ENCODE measurements at places on chromosomes 5 and 9.

GRCh38 chr9:6351737-6352136 is 23.6 kb downstream of the TPD52L3 start:
- DNase-seq: no peak

- DNase-seq: no peak
Measured at GRCh38 chr9:4137234-4137633, 162.6 kb downstream of the GLIS3 start.

DNA sequence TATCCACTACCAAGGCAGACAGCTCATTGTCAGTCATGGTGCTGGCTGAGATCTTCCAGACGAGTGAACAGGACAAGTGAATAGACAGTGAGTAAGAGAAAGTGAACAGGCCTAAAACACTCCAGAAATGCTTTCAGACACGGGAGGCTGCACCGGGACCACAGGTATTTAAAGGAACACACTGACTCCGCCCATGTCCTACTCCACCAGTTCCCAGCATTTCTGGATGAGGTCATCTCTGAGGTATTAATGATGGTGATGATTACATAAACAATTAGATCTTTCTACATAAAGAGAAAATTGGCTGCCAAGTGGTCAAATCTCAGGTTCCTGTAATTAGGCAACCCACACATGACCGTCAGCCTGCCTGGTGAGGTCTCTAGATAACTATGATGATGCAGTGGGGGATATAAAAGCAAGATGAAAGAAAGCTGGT is at the start of gene ACTBL2:
Gene ACTBL2 (minus strand): TSS at position 141 of the 436 bp plus-strand sequence. CDS start 104 bp downstream, at position 37.
- no peak for DNase-seq

DNA sequence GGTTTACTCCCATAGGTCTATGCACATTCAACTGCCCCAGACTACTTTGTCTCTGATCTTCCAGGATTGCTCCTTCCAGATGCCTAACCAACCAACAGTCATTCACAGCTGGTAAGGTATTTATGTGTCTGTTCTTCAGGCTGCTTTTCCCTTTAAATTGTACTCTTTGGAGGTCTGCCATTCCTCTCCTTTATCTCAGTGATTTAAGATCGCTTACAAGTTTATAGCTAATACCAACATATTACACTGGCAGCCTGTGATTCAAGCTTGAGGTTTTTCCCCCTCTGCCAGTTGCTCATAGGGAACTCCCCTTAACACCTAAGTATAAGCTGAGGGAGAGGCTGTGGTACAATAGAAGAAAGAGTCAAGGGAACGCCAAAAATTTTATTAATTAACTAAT is 711.7 kb upstream of the EDIL3 start:
- no peak for DNase-seq

DNA sequence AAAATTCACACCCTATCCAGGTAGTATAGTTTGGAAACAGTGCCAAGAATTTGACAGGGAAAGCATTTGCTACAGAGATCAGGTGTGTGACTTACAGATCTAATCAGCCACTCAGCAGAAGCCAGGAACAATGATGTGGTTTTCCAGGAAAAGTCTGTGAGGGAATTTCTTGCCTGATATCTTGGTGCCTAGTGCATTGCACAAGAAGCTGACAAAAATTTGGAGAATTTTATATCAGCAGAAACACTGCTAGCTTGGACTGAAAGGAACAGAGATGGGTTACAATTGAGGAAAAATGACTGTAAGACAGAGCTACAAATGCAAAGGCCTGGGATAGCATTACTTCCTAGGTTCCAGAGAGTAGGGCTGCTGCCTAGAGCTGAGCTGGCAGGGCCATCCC is 658.1 kb upstream of the CHD1 start:
- no peak for DNase-seq
